ENCODE measurements at places on chromosomes 13 and 19.

GRCh38 chr13:101624981-101625380 is 172.5 kb downstream of the ITGBL1 start:
- no peak for DNase-seq

DNA sequence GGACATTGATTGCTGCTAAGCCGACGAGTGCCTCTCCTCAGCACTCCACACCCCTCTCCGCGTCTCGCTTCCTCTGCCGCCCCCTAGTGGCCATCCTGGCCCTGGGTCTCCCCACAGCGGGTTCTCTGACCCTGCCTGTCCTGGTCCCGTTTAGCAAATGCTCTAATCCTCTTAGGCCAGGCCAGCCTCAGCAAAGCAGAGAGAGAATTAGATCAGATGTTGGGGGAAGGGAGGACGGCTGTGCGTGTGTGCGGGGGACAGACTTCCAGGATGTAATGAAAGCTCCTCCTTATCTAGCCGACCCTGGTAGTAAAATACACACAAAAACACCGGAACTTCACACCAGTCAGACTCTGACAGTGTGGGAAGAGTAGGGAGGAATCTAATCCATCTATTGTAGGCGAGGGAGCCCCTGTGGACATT is 4.5 kb downstream of the TPRX2 start:
- DNase-seq, result peak; percentile 98

DNA sequence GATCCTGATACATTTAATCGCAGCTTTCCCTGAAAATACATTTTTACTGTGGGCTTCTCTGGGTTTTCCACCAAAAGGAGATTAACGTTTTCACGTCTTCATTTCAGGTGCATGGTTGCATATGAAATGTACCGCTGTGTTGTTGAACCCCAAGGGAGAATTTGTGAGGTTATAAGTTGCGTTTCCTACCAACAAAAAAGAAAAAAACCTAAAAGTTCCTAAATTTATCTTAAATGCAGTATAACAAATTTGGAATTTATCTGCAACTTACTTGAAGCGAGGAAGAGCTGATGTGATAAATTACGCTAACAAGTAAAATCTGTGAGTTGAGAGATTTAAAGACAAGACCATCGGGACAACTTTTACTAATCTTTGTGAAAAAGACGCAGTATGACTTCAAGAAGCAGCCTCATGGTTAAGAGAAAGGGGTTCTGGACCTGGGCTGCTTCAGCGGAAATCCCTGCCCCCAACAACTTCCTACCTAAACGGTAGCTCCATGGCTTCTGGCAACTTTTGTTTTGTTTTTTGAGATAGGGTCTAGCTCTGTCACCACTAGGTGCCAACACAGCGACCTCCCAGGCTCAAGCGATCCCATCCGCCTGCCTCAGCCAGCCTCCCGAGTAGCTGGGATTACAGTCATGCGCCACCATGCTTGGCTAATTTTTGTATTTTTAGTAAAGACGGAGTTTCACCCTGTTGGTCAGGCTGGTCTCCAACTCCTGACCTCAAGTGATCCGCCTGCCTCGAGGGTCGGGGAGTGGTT is 958 bp upstream of the OBI1 start:
- no peak for DNase-seq

- no peak for DNase-seq
Observed at GRCh38 chr19:31392464-31392863, 43.2 kb upstream of the TSHZ3 start.

GRCh38 chr13:99197117-99197651 is 3.5 kb upstream of the UBAC2 start:
- no peak for DNase-seq

DNA sequence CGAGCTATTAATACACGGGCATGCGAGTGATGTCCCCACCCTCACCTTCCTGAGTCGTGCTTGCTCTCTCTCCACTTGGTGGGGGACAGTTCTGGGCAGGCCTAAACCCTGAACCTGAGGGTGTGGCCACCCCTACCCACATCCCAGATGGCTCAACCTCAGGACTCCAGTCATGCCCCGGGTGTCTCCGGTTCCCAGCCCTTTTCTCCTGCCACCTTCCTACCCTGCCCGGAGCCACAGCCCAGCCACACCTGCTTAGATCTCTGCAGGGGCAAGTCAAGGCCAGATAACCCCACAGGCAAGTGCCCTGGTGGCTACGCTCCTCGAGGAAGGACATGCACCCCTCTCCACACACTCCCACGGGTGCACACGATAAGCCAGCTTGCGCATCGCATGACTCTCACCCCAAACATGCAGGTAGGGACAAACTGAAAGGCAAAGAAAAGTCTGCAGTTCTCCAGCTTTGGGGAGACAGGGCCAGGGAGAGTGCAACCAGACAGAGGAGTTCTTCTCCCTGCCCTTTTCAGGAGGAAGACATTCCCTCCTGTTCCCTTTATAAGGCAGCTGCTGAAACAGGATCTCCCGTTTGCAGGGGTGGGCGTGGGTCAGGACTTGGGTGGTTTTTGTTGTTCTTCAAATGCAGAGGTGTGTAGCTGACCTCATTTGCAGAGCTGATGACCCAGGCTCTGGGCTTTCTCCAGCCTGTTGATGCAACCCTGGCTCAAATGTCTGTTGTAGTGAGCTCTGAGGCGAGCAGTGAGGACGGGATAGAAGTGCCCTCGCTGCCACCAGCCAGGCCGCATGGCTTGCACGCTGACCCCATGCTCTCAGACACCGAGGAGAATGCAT is 88.6 kb downstream of the DPF1 start:
- DNase-seq, result no peak

DNA sequence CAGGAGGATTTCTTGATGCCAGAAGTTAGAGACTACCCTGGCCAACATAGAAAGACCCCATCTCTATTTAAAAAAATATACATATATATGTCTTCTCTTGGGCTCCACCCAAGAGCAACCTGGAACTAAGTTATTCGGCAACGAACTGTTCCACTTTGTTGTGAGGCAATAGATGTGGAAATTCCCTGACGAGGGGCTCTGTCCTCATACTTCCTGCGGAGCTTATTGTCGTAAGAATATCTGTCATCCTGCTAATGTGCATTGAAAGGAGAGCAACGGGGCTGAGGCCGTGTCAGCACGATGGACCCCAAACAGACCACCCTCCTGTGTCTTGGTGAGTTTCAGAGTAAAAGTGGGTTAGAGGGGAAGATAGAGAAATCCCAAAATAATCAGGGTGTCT is at the start of gene FCAR:
Gene FCAR (plus strand): TSS at position 246 of the 400 bp plus-strand sequence. CDS start 55 bp downstream, at position 301.
- no peak for DNase-seq

- peak; percentile 89 for DNase-seq
Observed at GRCh38 chr19:40718774-40719391, 2.0 kb downstream of the ITPKC start.

DNA sequence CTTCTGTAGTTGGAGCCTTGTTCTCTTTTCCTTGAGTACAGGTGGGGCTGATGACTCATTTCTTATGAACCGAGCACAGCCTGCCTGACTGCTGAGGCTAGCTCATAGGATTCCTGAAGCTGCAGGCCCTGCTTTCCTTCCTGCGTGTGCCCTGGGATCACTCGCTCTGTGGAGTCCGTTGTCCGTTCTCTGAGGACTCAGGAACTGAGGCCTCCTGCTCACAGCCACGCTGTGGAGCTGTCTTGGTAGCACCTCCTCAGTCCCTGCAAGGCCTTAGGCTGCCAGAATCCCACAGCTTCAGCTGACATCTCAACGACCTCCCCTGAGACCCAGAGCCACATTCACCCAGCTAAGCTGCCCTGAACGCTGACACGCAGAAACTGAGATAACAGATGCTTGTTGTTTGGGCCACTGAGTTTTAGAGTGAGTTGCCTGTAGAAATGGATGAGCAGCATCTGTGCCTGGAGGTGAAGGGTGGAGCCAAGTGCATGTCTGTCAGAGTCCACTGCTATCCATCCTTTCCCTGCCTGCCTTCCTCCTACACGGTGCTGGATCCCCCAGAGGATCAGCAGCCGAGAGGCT is 72.9 kb downstream of the ARHGEF7 start:
- no peak for DNase-seq

GRCh38 chr19:51698296-51698695 is 5.2 kb downstream of the SPACA6 start:
- no peak for DNase-seq

DNA sequence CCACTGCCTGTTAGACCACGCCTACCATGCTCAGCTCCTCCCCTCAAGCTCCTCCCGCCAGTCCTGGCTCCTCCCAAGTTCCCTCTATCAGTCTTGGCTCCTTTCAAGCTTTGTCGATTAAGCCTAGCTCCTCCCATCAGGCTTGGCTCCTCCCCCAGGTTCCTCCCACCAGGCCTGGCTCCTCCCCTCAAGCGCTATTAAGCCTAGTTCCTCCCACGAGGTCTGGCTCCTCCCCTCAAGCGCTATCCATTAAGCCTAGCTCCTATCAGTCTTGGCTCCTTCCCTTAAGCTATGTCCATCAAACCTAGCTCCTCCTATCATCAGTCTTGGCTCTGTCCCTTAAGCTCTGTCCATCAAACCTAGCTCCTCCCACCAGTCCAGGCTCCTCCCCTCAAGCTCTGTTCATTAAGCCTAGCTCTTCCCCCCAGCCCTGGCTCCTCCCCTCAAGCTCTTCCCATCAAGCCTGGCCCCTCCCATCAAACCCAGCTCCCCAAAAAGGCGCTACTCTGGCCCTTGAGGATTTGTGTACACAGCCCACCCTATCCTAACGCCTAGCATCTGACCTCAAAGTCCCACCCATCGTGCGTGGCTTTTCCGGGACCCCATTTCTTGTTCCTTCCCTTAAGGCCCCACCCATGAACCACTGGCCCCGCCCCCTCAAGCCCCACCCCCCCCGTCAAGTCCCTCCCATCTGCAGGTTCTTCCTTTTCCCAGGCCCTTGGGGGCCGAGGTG is 10.0 kb downstream of the CAMSAP3 start:
- no peak for DNase-seq
